HEK293T (cell line): ENCODE measurements at places on chromosomes 7 and 10.

- no peak for DNase-seq
Observed at GRCh38 chr7:52775876-52776275, 259.6 kb upstream of the POM121L12 start.

DNA sequence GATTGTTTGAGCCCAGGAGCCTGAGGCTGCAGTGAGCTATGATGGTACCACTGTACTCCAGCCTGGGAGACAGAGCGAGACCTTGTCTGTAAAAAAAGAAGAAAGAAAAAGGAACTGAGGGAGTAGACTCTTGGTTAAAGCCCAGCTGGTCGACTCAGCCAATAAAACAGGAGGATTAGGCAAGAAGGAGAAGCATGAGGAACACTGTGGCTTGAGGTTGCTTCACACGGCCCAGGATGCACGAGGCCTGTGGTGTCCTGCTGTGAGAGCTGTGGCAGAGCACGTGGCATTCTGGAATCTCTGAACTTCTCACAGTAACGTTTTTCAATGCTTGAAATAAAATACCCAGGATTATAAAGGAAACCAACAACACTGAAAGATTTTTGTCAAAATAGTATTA, 93.3 kb downstream of the CUL2 start:
- DNase-seq: no peak

GRCh38 chr7:69860941-69861622, 262.8 kb downstream of the AUTS2 start:
- DNase-seq: no peak

DNA sequence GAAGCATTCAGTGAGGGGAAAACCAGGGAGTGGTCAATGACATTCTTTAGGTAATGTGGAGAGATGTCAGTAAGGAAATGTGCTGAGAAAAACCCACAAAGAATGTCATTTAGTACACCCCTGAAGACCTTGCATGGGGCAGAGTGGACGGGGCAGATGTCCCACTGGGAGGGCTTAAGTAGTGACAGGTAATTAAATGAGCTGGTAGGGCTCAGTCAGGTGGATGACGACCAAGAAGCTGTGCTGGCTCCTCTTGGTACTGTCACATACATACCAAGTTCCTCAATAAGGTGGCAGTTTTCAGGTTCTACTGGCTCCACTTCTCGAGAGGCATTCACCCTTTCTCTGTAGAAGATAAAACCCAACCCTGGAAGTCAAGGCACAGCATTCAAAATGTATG, 1.8 kb downstream of the PON3 start:
- DNase-seq: no peak

DNA sequence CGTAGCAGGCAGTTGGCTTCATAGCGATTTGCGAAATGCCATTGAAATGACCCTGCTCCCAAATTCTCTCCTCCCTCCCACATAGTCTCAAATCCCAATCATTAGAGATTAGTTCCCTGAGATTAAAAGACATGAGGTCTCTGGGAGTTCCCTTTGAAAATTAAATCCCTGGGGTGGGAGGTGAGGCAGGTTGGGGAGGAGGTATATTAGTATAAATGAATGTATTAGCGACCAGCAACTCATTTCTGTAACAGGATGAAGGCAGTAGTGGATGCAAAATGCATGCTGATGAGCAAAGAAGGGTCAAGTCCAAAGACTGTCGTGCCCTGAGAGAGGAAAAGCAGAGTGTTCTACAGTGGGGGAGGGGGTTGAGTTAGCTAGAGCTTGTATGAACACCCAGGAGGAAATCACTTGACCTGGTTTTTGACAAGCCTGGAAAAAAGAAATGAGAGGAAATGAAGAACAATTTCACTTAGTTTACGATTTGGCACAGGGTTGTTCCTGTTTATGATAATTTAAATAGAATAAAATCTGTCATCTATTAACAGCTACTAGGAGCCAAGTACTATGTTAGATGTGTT, 79.6 kb upstream of the MTPN start:
- no peak for DNase-seq

- no peak for DNase-seq
Observed at GRCh38 chr10:119538632-119539358, 3.7 kb downstream of the RGS10 start.

- peak; percentile 69 for DNase-seq
Observed at GRCh38 chr7:142323706-142324105, 65.8 kb upstream of the PRSS58 start.

DNA sequence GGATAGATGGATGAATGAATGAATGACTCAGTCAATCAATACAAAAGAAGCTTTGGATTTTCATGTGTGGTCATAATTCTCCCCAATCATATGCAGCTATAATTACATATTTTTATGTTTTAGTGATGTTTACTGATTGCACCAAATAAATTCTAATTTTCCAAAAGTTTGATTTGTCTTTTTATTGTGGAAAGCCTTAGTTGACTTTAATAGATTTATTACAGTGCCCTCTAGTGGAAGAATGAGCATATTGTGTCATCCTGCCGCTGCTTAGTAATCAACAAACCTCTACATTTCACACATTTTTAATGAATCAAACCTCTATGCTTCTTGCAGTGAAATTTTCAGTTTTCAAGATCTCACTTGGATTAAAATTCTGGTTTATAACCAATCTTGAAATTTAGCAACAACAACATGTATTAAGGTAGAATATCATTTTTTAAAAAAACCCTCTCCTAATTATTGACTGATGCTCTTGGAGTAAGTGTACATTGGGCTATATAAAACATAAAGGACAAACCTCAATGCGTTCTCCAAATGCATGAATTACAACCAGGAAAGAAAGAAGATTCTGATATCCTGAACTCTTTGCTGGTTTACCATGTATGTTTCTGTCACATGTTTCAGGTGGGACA, 55.6 kb upstream of the PNLIP start:
- DNase-seq: peak; percentile 40
